ENCODE measurements at places on chromosomes 5 and 9.

- DNase-seq: no peak
Measured at GRCh38 chr9:9004810-9005209, 1205.2 kb upstream of the DMAC1 start.

GRCh38 chr5:180376511-180376910, 23.4 kb upstream of the GFPT2 start:
- no peak for DNase-seq

DNA sequence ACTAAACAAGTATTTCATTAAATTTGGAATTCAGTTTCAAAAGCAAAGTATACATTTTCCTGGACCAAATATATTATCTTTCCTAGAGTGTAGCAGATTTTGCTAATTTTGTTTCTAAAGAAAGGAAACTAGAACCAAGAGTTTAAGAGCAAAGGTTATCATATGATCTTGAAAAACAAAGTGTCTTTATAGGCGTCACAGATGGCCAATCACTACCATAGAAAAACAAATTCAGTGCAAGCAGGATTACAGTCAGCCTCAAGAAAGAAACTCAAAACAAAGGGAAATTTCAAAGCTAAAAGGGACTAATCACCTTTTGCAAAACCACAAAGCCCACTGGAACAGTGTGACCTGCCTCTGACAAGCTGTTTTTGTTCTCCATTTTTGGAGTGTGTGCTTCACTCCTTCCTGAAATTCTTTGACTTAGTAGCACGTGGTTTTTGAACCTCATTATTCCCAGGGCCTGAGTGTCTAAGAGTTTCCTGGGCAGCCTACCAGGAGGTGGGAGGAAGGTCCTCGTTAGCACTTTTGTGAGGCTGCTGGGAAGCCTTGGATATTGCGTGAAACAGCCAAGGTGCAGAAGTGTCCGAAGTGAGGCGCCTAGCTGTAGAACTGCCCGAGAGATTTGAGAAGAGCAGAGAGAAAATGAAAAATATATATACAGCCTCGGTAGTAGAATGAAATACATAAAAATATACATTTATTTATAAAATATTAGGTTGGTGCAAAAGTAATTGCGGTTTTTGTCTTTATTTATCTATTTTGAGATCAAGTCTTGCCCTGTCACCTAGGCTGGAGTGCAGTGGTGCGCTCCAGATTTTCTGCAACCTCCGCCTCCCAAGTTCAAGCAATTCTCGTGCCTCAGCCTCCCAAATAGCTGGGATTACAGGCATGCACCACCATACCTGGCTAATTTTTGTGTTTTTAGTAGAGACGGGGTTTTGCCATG, 246.1 kb downstream of the MARCHF11 start:
- no peak for DNase-seq

- no peak for DNase-seq
Measured at GRCh38 chr5:136285096-136285855, 80.1 kb downstream of the TRPC7 start.

DNA sequence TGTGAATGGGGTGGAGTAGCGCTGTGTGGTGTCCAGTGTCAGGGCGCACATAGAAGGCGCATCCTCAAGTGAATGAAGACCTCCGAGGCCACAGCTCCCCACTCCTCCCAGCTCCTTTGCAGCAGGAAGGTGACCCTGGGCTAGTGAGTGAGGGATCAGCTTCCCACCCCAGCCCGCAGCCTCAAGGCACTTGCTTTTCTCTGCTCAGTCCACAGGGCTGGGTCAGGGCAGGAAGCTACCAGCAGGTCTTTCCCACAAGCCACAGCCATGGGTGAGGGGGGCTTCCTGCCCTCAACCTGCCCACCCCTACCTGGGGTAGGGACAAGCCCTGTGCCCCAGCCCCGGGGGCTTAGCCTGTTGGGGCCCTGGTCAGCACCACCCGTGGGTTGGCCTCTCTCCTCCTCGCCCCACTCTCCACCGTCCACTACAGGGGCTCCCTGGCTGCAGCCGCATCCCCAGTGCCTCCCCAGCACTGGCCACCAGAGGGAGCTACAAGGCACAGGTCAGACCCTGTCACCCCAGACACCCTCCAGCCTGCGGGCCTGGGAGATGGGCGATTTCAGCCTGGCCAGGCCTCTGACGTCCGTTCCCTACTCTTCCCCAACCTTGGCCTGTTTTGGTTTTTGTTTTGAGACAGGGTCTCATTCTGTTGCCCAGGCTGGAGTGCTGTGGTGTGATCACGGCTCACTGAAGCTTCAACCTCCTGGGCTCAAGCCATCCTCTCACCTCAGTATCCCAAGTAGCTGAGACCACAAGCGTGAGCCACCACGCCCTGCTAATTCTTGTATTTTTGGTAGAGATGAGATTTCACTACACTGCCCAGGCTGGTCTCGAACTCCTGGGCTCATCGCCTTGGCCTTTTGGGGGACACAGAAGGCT, 1.3 kb upstream of the ABCA2 start:
- no peak for DNase-seq

DNA sequence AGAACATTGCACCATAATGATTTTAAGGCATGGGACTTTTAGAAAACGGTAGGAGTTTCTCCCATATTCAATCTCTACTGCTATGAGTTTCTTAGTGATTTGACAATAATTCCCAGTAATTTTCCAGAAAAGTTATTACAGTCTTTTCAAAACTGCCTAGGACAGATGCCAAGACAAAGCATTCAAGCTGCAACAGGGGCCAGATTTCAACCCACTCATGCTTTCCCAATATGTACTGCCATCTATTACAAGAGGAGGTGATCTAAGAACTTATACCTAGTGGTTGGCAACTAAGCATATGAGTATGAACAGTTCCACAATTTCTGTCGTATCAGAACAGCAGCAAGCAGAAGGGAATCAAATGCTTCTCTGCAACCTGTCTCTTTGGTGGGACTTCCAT, 95.1 kb upstream of the TMED7 start:
- DNase-seq: no peak

GRCh38 chr9:93190656-93191353, 6.9 kb downstream of the WNK2 start:
- no peak for DNase-seq

DNA sequence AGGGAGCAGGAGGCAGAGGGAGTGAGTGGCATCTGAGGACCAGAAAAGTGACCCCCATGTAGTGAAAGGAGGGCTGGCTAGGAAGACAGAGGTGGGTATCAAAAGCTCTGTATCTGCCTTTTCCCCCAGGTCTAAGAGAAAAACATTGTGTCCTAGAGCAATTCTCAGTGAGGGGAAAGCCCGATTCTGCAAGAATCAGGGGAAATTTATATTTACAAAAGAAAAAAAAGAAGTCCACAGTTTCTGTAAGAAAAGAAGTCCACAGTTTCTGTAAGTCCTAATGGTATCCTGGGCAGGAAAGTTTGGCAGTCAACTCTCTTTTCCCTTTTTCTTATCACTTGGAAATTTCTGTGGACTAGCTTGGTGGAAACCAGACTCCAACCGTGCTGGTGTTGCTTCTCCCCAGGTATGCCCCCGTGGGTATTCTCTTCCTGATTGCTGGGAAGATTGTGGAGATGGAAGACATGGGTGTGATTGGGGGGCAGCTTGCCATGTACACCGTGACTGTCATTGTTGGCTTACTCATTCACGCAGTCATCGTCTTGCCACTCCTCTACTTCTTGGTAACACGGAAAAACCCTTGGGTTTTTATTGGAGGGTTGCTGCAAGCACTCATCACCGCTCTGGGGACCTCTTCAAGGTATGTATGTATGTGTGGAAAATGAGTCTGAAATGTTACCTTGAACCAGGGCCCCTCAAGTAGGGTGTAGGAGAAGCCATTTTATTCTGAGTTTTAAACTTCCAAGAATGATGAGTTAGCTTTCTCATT, 73.0 kb downstream of the SLC1A3 start:
- no peak for DNase-seq

- DNase-seq: no peak
Measured at GRCh38 chr5:75361310-75361709, 24.3 kb downstream of the HMGCR start.

DNA sequence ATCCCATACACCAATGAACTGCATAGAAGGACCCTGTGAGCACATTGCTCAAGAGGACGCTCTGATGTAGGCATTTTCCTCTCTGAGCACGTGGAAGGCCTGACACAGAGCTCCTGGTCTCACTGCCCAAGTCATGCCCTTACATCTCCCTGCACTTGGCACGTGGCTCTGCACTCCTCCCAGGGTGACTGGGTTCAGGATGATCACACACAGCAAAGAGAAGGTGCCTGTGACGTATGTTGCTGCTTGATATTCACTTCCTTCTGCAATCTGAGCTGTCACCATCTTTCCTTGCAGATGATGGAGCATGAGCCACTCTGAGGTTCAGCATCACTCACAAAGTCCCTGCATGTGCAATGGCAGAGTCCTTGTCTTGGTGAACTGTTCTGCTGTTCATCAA, 125.2 kb downstream of the FSTL4 start:
- DNase-seq: no peak

- DNase-seq: no peak
Measured at GRCh38 chr5:162324328-162324727, 256.8 kb downstream of the GABRG2 start.

All from NCI-H187 (cell line).